Stimulated activated CD4-positive, alpha-beta T cell treated with anti-CD3 and anti-CD28 coated beads, Interleukin-12 subunit alpha, Interleukin-12 subunit beta, amount 100 ng/mL, for 4 hours (primary cell): ENCODE measurements at places on chromosomes 7 and 10.

- no peak for DNase-seq
Observed at GRCh38 chr7:151894111-151895007, 17.4 kb upstream of the PRKAG2 start.

- no peak for DNase-seq
Observed at GRCh38 chr7:121371883-121372282, 24.2 kb downstream of the FAM3C start.

DNA sequence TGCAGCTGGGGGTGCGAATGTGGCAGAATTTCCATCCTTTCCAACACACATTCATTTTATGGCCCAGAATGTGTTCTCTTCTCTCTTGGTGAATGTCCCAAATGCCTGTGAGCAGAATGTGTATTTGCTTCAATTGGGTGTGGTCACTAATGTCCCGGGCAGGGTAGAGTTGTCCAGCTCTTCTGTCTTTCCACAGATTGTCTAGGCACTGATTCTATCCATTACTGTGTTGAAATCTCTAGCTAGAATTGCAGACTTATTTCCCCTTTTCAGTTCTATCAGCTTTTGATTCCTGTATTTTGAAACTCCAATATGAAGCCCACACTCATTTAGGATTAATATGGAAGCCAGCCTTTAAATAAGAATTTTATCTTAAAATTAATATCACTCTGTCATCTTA is 14.0 kb upstream of the AKR1E2 start:
- DNase-seq, result no peak

- no peak for DNase-seq
Observed at GRCh38 chr7:157211690-157212089, 73.0 kb downstream of the UBE3C start.

- DNase-seq, result no peak
Observed at GRCh38 chr10:106836933-106837663, 327.4 kb downstream of the SORCS1 start.

GRCh38 chr10:102714621-102715455 is at the start of gene SFXN2:
TSS of gene SFXN2 (plus strand) at chr10:102714636. CDS start at chr10:102726637, 12,001 bp downstream.
- peak; percentile 43 for DNase-seq

- DNase-seq, result no peak
Observed at GRCh38 chr10:88386204-88386788, 196.8 kb downstream of the RNLS start.

GRCh38 chr7:113202284-113202683 is 83.9 kb upstream of the SMIM30 start:
- DNase-seq, result no peak

GRCh38 chr10:114584419-114584818 is 73.7 kb downstream of the ABLIM1 start:
- no peak for DNase-seq

DNA sequence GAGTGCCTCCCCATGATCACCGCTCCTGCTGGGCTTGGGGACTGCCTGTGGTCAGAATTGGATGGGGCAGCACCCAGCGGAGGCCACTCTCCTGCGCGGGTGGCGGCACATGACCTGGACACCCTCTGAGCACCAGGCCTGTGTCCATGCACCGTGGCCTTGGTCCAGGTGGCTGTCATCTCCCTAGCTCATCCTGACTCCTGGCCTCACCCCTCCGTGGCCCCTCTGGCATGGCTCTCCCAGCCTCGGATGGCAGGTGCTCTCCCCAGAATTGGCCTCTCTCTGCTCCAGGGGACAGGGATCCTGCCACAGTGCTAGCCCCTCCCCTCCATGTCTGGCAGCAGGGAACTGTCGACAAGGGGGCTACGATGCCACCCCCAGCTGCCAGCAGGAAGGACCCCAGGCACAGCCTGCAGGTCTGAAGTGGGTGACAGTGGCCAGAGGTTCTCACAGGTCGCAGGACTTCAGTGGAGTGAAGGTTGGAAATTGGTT is 37.2 kb upstream of the BTBD16 start:
- DNase-seq, result no peak

DNA sequence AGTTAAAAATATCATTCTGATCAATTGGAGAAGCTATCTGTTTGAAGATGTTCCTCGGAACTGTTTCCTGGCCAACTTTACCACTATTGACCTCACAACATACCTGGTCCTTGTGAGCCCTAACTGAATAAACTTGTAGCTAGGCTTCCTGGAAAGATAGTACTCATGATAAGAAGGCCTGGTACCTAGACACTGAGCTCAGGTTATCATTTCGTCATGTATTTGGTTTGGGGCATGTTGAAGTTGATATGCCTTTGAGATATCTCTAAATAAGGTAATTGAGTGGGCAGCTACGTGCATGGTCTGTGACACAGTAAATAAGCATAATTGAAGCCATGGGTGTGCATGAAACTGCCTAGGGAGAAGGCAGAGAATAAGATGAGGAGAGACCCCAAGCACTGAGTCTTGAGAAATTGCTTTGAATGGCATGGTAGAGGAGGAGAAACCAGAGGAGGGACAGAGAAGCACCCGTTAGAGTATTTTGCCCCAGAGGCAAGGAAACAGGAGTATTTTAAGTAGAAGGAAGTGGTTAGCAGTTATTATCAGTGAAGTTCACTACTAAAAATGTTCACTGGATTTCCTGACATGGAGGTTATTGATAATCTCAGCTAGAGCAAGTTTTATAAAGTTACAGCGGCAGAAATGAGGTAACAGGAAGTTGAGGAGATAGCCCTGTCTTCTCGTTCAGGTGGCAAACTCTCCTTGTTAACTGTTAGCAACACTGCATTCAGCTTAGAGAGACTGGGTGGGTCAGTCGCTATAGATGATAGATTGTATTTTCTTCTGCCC is 55.6 kb downstream of the CC2D2B start:
- no peak for DNase-seq

- no peak for DNase-seq
Observed at GRCh38 chr10:105577865-105578607, 936.9 kb downstream of the SORCS3 start.

DNA sequence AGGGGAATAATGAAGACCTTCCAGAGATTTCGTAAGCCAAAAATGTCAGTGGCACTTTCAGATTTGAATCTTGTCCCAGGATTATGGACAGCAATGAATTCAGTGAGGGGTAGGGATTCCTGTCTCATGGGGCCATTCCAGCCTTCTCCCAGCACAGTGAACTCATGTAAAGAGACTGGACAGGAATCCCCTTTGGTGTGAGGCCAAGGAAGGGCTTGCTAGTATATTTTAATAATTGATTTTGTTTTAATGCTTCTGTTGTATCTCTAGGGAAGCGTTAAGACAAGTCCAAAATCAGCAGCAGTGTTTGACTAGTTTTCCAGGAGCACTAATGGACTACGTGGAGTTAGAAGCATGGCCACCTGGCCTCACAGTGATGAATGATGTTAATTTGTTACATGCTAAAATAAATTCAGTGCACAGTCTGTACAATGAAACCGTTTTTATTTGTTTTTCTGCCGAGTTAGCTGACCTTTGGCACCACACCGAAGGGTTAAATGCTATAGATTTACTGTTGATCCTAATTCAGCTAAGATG is 214.0 kb upstream of the DKK1 start:
- no peak for DNase-seq

DNA sequence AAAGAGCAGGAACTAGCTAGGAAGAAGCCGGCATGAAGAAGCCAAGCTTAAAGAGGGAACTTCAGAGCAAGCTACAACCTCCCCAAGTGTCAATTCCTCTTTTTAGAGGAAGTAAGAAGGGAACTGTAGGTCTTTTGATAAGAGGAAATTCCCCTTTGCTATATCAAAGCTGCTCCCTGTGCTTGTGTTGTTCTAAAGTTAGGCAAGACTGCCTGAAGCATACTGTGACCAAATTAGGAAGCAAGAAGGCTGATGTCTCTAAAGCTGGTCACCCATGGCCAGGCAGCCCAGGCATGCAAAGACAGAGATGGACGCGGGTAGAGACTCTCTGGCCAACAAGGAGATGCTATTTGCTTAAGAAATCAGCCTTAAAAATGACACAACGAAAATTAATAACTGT is 87.9 kb downstream of the RNF216 start:
- DNase-seq, result no peak

- DNase-seq, result no peak
Observed at GRCh38 chr10:72736176-72736827, 44.4 kb downstream of the MCU start.

- no peak for DNase-seq
Observed at GRCh38 chr7:24504040-24504439, 69.2 kb upstream of the PALS2 start.

GRCh38 chr7:80210400-80210799 is 75.8 kb downstream of the GNAI1 start:
- DNase-seq, result no peak

DNA sequence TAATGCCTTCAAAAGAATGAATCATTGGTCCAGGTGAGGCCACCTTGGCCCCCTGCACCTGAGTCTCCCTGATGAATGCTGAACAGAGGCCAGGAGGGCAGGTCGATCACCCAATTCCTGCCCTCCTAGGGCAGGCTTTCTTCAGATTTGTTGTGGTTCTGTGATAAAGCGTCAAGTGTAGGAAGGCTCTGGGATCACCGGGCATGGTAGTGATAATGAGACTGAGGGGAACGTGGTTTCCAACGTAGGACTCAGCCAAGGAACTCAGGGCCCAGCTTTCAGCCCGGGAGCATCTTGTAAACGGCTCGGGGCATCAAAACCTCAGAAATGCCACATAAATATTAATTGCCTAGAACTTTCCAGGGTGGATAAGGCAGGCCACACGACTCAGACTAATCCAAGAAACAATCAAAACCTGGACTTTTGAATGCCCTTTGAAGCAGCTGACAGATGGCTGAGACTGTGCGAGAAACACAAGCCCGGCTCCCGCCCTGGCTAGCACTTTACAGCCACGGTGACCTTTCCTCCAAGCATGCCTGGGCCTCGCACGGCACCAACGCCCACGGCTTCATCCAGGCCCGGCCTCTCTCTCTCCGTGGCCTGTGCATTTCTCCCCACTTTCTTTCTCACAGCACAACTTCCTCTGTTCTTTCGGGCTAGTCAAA is 239.3 kb upstream of the GRB10 start:
- DNase-seq, result no peak

- no peak for DNase-seq
Observed at GRCh38 chr10:66625709-66626590, 299.9 kb upstream of the LRRTM3 start.

GRCh38 chr10:73019100-73019499 is 64.5 kb upstream of the PLA2G12B start:
- DNase-seq, result no peak

DNA sequence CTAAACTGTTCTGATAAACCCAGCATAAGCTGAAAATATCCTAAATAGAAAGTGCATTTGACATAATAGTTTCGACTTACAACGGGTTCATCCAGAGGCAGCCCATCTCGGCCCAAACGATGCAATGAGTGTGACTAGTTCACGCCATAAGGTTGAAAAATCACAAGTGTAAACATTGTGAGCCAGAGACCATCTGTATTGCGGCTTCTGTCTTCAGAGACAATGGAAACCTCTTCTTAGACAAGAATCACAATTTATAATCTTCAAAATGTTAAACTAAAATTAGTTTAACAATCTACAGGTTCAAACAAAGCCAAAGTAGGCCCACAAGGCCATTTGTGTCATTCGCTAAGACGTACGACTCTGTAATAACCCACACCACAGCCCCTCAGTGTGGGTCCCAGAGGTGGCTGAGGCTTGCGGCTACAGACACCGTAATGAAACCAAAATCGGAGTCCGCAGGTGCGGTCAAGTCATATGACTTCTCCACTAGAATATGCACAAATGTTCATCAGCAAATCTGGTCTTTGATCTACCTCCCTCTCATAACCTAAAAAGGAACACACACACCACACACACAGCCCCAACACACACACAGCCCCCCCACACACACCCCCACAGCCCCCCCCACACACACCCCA is 81.8 kb downstream of the DIP2C start:
- DNase-seq, result no peak

- no peak for DNase-seq
Observed at GRCh38 chr10:104096692-104097091, 11.0 kb upstream of the COL17A1 start.

DNA sequence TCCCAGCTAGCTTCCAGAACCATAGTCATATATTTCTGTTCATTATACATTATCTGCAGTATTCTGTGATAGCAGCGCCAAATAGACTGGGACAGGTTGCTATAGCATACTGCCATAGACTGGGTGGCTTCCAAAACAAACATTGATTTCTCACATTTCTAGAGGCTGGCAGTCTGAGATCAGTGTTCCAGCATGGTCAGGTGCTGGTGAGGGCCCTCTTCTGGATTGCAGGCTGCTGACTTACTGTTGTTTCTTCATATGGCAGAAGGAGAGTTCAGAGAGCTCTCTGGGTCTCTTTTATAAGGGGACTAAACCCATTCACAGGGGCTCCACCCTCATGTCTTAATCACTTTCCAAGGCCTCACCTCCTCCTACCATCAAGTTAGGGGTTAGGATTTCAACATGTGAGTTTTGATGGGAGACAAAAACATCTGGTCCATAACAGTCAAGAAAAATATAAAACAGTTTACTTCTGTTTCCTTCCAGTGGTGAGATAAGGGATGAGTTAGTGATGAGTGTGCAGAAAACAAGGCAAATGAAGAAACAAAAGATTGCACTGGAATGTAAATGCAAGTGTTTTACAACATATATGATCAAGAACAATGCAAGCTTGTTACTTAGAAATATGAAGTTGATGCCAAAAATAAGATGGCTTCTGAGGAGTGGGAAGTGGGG is 399.0 kb upstream of the C7orf33 start:
- DNase-seq, result no peak

DNA sequence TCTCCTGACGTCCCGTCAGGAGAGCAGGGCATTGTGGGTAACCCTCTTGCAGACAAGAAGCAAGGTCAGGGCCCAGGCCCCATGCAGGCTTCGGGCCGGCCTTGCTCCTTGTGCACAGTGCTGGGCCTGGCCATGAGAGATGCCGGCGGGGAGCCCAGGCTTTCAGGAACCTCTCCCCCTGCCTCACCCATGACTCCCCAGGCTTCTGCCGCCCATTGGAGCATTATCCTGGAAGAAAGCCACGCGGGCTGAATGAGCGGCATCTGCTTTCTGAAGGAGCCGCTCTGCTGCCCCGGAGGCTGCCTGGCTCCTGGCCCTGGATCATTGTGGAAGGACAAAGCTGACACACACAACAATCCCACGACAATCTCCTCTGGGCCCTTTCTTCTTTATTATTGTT is 233.5 kb downstream of the TCF7L2 start:
- no peak for DNase-seq

GRCh38 chr7:151137791-151138152 is 29.7 kb downstream of the GBX1 start:
- no peak for DNase-seq

- DNase-seq, result no peak
Observed at GRCh38 chr7:157558875-157559595, 222.2 kb downstream of the DNAJB6 start.

- no peak for DNase-seq
Observed at GRCh38 chr10:110456046-110456445, 41.7 kb upstream of the DUSP5 start.

DNA sequence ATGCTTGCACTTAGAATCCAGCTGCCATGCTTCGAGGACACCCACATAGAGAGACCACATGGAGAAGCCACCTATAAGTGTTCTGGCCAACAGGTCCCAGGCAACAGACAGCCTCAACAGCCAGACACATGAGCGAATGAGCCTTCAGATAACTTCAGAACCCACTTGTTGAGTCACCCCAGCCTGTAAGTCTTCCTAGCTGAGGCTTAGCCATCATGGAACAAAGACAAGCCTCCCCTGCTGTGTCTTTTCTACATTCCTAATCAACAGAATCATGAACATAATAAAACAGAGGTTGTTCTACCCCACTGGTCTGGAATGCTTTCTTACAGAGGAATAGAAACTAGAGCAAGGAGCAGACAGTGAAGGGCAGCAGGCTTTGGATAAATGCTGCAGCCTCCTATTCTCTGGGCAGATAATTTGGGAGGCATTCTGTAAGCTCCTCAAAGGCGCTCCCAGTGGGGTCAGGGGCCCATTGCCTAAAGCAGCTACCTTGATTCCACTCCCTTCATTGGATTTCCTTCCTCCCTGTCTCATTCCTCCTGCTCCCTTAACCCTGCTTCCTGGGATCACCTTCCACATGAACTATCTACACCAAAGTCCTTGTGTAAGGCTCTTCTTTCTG is 4.6 kb downstream of the TLL2 start:
- DNase-seq, result no peak
